ENCODE measurements at places on chromosomes 5 and 9. TPM values are rescaled to one million over a fixed set of nuclear protein-coding genes. Genes with fewer than 3 reads are reported as not detected.

The RARS1 gene
- 82.5 TPM for total RNA-seq

DNA sequence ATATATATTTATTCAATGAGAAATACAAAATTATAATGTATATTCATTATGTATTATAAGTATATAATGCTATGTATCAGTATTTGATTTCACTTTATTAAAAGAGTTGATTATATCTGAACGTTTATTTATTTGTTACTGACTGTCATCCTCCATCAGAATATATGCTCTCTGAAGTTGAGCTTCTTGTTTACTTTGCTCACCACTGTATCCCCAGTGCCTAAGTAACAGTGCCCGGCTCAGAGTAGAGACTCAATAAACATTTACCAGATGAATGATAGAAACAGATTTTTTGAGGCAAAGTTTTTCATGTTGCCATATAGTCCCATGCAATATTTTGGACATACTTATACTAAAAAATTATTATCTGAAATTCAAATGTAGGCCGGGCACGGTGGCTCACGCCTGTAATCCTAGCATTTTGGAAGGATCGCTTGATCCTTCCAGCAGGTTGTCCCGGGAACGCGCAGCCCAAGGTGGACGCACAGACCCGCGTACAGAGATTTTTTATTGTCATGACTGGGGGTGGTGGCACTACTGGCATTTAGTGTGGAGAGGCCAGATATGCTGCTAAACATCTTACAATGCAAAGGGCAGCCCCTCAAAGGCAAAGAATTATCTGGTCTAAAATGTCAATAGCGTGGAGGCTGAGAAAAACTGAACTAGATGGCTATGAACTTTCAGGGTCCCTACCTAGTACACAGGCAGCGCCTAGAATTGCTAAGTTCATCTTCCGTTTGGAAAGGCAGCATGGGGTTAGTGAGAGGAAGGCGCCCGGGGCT is 761 bp upstream of the DNAJC25 start:
- H3K27ac ChIP-seq: peak overlapping the region; percentile 39
- no peak for DNase-seq
- H3K27me3 ChIP-seq: no peaks in the 10 kb centered on the region
- peaks cover 21% of the 10 kb centered on the region for H3K4me1 ChIP-seq

GRCh38 chr5:150461231-150461630 is 11.7 kb upstream of the RPS14 start:
- peaks cover 19% of the 10 kb centered on the region for H3K4me1 ChIP-seq
- H3K27me3 ChIP-seq: no peaks in the 10 kb centered on the region
- no peak overlapping the region for H3K27ac ChIP-seq
- DNase-seq: no peak
- H3K4me3 ChIP-seq: no peak overlapping the region
- H3K36me3 ChIP-seq: no peaks in the 10 kb centered on the region

The NADK2 gene
- total RNA-seq: 14.1 TPM

The NPR3 gene
- total RNA-seq: 0.06 TPM
